EH (cell line): ENCODE measurements at places on chromosomes 1 and 21.

- DNase-seq, result peak; percentile 62
Measured at GRCh38 chr1:109498161-109498801, 4.4 kb downstream of the CYB561D1 start.

DNA sequence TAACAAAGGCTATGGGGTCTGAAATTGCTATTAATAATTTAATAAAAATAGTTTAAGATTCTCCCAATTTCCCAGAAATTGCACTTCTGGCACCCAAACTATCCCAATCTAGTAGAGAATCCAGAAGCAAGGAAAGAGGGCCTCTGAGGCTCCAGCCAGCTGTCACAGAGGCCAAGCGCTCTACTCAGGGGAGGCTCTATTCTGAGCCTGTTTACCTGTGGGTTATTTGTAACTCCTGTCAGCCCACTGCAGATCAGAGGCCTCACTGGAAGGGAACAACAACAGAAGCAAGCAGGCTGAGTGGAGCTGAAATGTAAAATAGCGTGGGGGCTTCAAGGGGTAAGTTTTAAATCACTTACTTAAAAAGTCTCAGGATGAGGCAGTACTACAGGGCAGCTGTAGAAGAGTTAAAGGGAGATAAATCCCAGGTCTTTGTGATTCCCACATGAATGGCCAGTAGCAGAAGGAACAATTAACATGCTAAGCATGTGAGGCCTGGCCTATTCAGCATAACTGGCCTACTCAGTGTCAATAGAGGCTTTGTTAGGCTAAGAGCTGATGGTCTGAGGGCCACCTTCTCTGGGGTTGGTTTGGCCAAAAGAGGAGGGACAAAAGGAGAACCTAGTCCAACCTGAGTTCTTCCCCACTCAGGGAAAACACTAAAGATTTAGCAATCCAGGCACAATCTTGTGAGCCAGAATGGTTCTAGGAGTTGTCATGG is 12.8 kb downstream of the ZNF687 start:
- no peak for DNase-seq

GRCh38 chr21:32309906-32310460 is 11.3 kb downstream of the MRAP start:
- no peak for DNase-seq

- DNase-seq, result no peak
Measured at GRCh38 chr21:16324630-16325029, 594.8 kb downstream of the USP25 start.

GRCh38 chr1:37752583-37753471 is 12.1 kb downstream of the EPHA10 start:
- DNase-seq, result peak; percentile 12

DNA sequence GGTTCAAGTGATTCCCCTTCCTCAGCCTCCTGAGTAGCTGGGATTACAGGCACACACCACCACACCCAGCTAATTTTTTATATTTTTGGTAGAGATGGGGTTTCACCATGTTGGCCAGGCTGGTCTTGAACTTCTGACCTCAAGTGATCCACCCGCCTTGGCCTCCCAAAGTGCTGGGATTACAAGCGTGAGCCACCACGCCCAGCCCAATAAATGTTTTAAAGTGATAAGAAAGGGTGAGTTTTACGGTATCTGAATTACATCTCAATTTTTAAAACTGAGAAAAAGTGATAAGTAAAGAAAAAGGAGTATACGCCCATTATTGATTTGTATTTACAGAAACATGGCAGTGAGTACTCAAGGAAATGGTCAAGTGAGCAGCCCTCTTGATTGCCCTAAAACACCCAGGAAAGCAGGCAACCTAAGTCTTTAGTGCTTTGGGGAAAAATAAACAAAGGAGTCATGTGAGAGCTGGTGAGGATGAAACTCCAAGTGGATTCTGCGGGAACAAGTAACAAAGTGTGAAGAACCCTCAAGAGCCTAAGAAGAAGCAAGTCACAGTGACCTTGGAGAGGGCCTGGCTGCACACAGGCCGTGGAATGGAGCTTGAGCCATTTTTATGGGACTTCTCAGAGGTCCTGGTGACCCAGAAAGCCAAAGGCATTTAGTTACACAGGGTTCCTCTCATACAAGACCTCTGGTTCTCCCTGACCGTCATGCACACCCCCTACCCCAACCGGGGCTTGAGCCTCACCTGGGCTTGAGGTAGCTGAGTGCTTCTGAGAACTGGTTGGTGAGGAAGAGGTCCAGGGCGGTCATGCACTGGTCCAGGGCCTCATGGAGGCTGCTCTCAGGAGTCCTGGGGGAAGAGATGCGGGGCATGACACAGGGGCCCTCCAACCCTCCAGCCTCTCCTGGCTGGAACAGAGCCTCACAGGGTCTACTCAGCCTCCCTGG is 9.1 kb downstream of the TTC39A start:
- DNase-seq, result no peak

- DNase-seq, result no peak
Measured at GRCh38 chr1:80825067-80825466, 975.7 kb upstream of the ADGRL2 start.

DNA sequence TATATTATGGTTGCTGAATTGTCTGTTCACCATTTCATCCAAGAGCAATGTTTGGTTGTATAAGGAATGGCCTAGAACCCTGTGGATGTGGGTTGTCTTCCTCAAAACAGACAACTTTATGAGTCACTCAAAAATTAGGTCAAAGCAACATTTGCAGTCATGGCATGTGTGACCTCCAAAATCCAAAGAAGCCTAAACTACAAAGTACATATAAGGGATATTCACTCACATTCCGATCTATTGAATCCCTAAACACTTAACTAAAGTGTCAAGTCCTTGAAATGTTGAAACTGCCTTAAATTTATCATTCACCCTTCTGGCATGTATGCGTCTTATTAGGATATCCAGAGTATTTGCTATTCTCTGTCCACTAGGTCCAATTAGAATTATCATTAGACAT is 491.5 kb downstream of the NUF2 start:
- peak; percentile 54 for DNase-seq

- DNase-seq, result no peak
Measured at GRCh38 chr1:10813799-10814198, 17.4 kb upstream of the CASZ1 start.

DNA sequence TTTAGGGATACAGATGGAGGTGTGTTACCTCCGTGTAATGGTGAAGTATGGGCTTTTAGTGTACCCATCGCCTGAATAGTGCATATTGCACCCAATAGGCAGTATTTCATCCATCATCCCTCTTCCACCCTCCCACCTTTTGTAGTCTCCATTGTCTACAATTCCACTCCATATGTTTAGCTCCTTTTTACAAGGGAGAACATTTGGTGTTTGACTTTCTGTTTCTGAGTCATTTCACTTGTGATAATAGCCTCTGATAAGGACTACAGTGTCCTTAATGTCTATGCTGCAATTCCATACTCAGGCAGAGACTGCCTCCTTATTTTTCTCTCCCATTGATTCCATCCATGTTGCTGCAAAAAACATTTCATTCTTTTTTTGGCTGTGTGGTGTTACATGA is 48.7 kb downstream of the OVGP1 start:
- no peak for DNase-seq

- DNase-seq, result no peak
Measured at GRCh38 chr1:164895026-164895912, 336.3 kb downstream of the PBX1 start.

DNA sequence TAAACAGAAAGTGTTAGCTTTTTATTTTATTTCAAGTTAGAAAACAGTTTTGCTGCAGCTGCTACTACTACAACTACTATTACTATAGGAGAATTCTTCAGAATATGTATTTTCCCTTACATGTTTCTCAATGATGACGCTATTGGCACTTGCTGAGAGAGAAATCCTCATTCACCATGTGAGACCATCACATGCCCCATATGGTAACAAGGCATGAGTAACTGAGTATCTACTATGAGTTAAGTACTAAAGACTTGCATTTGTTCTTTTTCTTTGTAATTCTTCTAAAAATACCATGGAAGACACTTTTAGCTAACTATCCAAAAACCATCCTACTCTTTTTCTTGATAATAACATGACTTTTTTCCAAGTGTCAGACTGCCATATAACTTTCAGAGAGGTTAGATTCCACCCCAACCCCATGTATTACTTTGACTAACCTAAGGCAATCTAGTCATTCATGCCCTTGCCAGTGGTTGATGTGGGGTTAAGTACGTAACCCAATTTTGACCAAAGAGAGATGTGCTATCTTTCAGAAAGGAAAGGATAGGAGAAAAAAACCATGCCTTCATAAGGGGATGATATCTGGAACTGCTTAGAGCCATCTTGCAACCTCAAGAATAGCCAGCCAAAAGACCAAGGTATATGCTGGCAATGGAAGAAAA is 42.9 kb downstream of the COP1 start:
- DNase-seq, result no peak

DNA sequence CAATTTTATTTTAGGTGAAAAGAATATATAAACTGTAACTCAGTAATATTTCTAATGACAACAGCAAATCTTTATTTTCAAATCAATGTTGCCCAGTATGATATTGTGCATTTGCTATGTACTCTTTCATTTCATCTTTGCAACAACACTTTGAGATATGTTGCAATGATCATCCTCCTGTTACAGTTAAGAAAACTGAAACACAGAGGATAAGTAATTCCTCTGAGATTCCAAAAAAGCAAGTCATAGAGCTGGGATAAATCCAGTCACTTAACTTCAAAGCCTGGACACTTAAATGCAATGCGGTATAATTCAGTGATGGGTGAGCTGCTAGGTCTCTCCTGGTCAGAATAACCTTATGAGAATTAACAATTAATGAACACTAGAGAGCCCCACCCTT is 48.6 kb upstream of the EXO1 start:
- DNase-seq, result peak; percentile 48

- DNase-seq, result peak; percentile 83
Measured at GRCh38 chr1:67149179-67149770, 14.5 kb upstream of the C1orf141 start.

DNA sequence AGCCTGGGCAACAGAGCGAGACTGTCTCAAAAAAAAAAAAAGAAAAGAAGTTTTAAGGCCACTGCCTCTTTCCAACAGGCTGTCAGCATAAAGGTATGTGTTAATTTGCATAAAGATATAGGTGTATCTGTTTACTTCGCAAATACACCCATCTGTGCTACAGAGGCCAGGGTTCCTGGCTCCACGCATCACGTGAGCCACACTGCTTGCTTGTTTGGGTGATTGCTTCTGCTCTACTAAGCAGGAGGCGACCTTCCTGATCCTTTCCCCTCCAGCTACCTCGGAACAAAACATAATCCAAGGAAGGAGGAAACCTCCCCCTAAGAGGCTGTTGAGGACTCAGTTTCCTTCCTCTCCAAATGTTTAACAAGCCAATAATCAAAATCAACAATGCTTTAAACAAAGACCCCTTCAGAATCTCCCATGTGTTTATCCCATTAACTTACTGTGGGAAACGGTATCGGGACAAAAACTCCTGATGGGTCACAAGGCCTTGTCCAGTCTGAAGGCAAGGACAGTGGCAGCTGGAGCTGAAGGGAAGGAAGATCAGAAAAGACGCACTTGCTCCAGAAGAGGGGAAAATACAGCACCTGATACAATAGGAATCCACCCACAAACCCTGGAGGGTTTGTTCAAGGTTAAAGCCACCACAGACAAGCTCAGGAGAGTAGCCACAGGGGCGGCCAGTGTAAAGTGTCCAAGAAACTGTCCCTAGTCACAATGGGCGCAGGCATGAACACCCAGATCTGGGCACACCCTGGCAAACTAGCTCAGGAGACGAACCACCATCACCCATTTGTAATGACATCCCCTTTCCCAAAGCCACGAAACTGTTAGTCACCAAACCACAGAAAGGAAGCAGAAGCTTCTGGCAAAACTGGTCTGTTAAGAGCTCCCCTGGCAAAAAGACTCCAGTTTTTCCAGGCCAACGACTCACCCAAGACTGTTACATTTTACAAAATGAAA is 17.2 kb downstream of the CTNNBIP1 start:
- peak; percentile 88 for DNase-seq

GRCh38 chr1:13764588-13765332 is 64.8 kb downstream of the PRDM2 start:
- peak; percentile 74 for DNase-seq

DNA sequence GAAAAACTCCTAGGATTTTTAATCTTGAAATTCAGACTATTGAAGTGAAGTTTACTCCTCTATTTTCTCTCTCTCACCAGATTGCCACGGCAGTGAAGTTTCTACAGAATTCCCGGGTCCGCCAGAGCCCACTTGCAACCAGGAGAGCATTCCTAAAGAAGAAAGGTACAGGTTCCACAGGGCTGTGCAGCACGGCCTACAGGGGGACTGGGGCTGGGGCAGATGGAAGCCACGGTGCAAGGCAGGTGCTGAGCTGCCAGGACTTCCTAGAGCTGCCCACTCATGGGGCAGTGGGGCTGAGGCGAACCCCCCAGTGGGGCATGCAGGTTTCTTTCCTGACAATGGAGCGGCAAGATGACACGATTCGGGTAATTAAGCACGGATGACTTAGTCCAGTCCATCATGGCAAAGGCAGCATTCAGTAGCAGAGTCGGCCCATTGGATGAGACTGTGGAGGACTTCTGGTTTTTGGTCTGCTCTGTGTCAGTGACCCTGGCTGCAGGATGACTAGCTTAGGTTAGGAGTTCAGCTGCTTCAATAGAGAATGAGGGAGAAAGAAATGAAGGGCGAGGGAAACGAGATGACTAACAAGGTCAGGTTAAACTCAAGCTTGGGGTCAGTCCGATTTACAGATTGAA is 61.5 kb downstream of the PEX14 start:
- DNase-seq, result no peak

- DNase-seq, result no peak
Measured at GRCh38 chr1:22618056-22618455, 18.4 kb upstream of the C1QA start.

GRCh38 chr1:16241221-16241708 is 4.3 kb upstream of the CPLANE2 start:
- DNase-seq, result no peak

DNA sequence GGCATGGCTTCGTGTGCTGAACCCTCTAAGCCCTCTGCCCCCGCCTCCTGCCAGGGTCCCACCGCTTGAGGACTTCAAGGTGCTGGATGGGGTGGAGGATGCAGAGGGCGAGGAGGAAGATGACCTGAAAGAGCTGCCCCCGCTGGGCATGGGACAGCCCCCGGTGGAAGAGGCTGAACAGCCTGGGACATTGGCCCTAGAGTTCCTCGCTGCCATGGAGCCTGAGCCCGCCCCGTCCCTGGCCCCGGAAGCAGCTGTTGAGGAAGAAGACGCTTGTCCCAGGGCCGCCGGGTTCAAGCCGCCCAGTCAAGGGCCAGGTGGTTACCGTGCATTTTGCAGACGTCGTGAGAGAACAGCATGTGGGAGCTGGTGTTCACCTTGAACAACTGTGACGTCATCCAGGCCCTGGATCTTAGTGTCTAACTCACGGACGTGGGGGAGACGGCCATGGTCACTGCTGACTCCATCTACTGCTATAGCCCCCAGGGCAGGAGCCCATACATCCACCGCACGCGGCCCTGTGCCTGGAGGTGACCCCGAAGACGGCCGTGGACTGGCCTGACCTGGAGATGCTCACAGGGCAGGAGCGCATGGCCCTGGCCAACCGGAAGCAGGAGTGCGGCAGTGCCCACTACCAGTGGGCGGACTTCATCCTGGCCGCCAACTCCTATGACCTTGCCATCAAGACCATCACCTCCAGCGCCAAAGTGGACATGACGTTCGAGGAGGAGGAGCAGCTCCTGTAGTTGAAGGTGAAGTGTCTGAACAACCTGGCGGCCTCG is 90.1 kb downstream of the PPP1R12B start:
- no peak for DNase-seq

GRCh38 chr21:28447462-28447861 is 545.2 kb downstream of the LTN1 start:
- DNase-seq, result peak; percentile 90

- DNase-seq, result peak; percentile 23
Measured at GRCh38 chr1:98924977-98925376, 79.7 kb downstream of the PLPPR5 start.
